Bone marrow (tissue), 2 donors: ENCODE measurements at places on chromosomes 4 and X.

DNA sequence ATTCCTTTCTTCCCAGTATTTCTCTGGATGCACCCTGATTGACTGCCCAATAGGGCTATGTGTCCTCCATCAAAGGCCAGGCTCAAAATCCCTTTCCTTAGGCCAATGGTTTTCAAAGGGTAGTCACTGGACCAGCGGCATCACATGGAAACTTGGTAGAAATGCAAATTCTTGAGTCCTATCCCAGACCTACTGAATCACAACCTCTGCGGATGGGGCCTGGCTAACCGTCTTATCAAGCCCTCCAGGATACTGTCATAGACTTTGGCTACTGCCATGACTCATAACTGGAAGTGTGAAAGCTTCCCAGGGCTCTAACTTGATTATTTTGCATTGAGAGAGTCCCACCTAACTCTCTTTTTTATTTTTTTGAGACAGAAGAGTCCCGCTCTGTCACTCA lies 71.9 kb upstream of the TFDP3 start:
- no peak for DNase-seq

- no peak for DNase-seq
These were observed 68.1 kb upstream of the NAP1L5 start for GRCh38 chr4:88765729-88766128.

DNA sequence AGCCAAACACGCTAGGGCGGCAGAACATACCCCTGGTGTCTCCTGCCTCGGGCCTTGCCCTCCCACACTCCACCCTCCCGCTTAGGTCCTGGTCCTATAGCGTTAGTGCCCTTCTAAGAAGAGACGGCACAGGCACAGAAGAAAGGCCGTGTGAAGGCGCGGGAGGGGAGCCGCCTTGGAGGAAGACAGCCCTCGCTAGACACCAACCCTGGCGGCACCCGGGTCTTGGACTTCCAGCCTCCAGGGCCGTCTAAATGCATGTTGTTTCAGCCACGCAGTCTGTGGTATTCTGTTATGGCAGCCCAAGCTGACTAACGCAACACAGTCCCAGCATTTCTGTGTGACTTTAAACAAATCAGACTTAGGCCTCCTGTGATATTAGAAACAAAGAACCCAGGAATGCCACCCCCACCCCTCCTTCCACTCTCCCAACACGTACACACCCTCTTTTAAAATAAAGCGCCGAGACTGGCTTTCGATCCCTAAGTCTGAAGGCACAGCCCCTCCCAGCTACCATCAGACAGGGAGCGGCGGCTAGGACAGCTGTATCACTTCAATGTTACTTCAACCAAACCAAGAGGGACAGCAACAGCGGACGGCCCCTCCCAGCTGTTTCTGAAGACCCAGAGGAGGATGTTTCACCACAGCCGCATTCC lies 128.0 kb downstream of the AFAP1 start:
- DNase-seq, result no peak

DNA sequence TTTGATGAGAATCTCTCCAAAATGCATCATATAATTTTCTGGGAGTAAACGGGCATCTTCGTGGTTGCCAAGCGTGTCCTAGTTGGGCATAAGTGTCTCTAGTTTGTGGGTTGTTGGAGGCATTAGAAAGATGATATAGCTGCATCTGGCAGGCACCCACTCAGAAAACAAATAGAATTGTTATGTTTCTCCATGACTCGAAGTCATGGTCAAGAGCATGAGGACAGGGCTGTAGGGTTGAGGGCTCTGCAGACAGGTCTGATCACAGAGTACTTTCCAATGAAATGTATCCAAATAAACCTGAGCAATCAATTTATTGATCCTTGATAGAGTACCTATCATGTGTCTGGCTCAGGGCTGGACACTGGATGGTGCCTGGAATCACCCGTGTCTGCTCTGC lies 82.7 kb downstream of the SORCS2 start:
- DNase-seq, result no peak

GRCh38 chr4:175411251-175411650 lies 400.8 kb downstream of the GPM6A start:
- DNase-seq, result no peak

DNA sequence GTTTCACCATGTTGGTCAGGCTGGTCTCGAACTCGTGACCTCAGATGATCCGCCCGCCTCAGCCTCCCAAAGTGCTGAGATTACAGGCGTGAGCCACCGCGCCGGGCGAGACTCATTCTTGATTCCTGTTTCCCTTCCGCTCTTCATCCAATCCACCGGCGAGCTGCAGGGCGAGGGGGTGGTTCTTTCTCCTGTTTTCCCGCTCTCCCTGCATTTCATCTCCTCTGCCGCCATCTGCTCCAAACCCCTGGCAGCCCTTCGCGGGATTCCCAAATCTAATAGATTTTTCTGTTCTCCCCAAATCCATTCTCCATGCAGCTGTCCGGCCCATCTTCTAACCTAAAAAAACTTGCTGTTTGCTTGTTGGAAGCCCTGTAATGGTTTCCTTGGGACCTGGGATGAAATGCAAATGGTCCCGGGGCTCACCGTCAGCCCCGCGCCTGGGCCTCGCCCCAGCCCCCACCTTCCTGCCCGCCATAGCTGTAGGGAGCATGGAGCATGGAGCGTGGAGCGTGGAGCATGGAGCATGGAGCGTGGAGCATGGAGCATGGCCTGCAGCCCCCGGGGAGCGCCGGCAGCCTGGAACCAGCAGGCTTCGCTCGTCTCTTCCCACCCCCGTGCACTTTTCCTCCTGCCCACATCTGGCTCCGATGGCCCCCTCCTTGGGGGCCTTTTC lies 1.1 kb downstream of the ZFP42 start:
- no peak for DNase-seq
